GM20000 (cell line): ENCODE measurements at places on chromosomes 16 and 17.
A peak's percentile ranks its signal among the peaks of the same experiment; 100 is the strongest.

GRCh38 chr17:35745246-35745645 lies 7.8 kb downstream of the GAS2L2 start:
- no peak for DNase-seq

- no peak for DNase-seq
Observed at GRCh38 chr16:82655720-82656490, 29.1 kb downstream of the CDH13 start.

- DNase-seq: no peak
Observed at GRCh38 chr17:19457046-19457445, 46.0 kb downstream of the RNF112 start.

DNA sequence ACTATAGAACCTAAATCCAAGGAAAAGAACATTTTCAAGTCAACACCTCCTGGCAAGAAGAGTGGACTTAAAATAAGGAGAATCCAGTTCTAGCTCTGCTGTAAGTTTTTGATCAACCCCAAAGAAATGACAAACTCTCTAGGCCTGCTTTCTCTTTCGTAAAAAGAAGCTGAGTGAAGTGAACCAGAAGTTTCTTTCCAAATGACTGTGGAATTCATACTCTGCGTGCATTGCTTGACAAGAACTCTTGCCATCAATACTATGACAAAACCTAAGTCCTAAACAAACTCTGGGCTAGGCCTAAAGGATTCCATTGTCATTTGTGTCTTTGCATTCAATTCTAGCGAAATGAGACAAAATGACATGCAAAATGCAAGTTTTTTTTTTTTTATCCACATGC lies 187.5 kb upstream of the SOX9 start:
- no peak for DNase-seq

DNA sequence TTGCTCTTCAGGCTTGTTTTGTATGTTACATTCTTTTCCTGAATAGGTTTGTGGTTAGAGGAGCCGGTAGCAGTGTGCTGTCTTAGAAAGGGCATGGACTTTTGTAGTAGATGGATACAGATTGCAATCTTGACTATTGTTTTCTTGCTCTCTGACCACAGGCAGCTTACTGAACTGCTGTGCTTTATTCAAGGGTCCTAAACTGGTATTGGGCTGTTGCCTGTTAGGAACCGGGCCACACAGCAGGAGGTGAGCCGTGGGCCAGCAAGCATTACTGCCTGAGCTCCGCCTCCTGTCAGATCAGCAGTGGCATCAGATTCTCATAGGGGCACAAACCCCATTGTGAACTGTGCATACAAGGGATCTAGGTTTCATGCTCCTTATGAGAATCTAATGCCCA lies 373.9 kb downstream of the CPPED1 start:
- no peak for DNase-seq

DNA sequence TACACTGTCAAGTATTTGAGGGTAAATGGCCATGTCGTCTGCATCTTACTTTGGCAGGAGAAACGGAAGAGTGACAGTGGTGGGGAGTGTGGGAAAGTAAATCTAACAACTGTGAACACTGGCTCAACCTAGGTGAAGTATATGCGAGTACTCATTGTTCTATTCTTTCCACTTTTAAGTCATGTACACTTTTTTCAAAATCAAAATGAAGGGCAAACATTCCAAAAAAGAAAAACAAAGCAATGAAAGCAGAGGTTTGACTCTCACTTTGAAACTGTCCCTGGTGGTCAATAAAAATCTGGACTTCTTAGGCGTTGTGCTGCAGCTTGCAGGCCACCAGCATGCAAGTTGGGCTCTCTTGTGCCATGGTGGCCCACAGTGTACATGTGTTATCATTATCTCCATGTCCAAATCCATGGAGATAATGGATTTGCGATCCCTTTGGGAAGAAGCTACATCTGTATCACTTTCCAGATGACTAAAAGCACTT lies 32.7 kb downstream of the STAT5B start:
- no peak for DNase-seq

DNA sequence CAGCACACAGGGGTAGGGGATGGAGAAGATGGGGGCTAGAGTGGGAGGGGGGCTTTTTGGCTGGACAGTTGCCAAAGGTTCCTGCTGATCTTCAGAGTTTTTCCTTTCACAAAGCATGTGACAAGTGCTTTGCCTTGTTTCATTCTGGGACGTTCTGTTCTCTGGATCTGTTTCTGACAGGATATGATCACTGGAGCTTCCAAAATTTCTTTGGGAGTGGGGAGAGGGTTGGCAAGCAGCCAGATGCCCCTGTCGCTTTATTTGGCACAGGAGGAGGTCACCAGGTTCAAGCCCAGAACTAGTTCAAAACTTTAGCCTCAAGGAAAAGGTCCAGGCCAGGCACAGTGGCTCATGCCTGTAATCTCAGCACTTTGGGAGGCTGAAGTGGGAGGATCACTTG lies 68.5 kb upstream of the TBX2 start:
- DNase-seq: no peak

DNA sequence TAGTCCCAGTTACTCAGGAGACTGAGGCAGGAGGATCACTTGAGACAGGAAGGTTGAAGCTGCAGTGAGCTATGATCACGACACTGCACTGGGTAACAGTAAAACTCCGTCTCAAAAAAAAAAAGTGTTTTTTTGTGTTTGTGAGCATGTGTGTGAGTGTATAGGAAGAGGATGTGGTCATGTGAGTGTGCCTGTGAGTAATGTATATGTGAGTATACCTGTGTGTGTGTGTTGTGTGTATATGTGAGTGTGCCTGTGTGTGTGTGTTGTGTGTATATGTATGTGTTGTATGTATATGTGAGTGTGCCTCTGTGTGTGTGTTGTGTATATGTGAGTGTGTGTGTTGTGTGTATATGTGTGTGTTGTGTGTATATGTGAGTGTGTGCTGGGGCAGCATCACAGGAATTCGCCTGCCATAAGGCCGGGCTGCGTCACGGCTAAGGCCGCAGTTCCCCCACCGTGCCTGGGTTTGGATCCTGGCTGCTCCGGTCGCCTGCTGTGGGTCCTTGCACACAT lies 21.4 kb upstream of the NPTX1 start:
- DNase-seq: no peak

- DNase-seq: no peak
Observed at GRCh38 chr17:66970140-66970539, 5.6 kb downstream of the CACNG4 start.

DNA sequence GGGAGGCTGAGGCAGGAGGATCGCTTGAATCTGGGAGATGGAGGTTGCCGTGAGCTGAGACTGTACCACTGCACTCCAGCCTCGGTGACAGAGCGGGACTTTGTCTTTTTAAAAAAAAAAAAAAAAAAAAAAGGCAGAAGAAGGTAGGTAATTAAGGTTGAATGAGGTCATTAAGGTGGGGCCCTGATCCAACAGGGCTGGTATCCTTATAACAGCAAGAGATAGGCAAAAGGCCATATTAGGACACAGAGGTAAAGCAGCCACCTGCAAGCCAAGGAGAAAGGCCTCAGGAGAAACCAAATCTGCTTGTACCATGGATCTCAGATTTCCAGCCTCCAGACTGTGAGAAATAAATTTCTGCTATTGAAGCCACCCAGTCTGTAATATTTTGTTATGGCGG lies 60.3 kb downstream of the SPAG9 start:
- DNase-seq: no peak

DNA sequence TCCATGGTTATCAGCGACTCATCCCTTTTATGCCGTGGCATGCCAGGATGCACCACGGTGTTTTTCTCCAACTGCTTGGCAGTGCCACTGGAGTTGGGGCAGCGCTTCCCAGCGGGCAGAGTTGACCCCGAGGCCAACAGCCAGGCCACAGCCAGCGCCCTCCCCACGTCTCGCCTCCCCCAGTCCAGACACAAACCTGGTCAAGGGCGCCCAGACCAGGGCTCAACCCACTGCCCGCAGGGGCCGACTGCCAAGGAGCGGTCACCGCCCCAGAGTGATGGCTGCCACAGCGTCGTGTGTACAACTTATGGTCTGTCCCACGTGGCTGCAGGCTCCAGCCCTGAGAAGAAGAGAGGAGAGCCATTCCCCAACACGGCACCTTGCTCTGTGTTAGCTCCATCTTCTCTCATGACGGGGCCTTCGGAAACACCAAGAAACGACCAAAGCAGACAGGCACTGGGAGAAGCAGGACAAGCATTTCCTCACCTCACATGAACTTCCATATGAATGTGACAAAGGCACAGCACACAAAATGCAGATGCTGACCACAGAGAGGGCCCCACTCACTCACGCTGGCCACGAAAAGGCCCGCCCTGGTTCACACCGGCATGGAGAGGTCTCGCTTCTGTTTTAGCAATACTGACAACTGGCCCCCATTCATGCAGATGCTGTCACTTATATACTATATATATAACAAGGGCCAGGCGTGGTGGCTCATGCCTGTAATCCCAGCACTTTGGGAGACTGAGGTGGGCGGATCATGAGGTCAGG lies 27.0 kb downstream of the AXIN1 start:
- DNase-seq: no peak

DNA sequence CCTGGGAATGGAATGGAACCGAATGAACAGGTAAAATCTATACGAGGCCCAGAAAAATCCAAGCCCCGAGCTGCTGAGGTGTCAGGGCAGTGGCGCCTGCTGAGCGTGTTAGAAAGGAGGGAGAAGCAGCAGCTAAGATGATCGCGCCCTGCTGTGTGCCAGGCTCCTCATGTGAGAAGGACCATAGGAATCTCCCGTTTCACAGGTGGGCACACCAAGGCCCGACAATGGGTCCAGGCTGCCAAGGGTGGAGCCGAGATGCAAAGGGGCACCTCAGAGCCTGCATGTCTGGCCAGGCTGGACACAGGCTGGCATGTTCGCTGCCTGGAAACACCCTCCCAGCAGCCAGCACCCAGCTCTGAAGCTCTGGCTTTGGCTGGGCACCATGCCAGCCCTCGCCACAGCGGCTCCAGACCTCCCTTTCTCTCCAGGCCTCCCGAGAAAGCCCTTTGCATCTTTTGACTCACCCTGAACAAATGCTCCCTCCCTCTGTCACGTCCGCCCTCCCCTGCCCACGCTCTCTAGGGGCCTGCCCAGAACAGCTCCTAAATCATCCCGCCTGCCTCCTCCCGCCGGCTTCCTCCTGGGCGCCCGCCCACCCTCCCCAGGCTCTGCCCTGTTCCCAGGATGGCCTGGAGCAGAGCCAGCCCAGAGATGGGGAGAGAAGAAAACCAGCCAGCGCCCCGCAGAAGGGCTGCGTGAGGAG lies 217.8 kb upstream of the GSE1 start:
- peak; percentile 79 for DNase-seq
